Effector memory CD8-positive, alpha-beta T cell (primary cell): ENCODE measurements at places on chromosomes 3 and 15.

GRCh38 chr3:58237941-58238681 is 519 bp downstream of the ABHD6 start:
- DNase-seq, result peak; percentile 18

- no peak for DNase-seq
Measured at GRCh38 chr15:83204697-83205096, 2.9 kb downstream of the HDGFL3 start.

DNA sequence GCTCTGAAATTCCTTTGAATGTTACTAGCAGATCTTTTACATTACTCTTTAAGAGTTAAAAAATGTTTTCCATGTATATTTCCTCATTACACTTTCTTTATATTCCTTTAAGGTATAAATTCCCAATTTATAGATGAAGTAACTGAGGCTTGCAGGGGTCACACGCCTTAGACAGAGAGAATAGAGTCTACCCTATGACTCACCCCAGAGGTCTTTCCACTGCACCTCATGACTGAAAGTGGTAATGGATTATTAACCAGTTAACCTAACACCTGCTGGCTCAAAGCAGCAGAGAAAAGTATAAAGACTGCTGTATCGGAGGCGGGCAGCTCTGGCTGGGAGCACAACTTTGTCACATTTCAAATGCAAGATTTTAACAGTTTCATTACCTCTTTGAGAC is 37.7 kb downstream of the LDHAL6B start:
- no peak for DNase-seq

DNA sequence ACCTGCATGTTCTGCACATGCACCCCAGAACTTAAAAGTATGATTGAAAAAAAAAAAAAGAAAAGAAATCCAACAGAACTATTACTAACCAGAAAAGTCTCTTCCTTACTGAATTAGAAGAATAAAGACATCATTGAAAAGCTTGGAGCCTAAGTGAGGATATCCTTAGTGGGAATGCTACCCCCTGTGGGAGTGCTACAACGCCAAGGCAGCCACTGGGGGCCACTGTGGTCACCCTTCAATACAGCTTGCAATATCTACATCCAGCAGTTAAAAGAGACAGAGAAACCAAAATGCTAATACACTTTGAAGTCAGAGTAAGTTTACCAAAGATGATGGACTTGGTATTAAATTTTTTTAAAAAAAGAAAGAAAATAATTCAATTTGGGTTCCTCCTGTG is 292.0 kb downstream of the PLCL2 start:
- no peak for DNase-seq

DNA sequence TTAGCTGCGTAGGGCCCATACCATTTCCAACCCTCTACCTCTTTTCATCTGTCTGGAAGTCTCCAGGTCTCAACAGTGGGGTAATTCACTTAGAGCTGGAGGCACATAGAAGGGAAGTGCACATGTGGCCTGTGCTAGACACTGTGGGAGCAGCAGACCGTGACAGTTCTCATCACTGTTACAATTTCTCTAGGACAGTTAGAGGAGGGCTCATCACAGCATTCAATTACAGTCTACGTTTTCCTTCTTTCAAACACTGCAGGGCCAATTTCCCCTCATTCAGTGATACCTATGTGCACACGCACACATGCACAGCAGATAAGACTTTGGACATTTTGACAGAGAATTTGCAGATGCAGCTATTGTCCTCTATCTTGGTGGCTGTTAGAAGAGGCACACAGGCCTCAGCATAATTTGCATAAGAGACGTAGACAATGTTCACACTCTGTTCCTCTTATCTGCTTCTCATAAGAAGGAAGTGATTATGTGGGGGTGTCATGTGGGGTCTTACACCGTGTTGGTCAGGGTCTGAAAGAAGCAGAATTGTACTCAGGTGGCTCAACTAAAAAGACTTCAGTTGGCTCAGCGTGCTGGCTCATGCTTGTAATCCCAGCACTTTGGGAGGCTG is 12.6 kb upstream of the HRG start:
- DNase-seq, result no peak

DNA sequence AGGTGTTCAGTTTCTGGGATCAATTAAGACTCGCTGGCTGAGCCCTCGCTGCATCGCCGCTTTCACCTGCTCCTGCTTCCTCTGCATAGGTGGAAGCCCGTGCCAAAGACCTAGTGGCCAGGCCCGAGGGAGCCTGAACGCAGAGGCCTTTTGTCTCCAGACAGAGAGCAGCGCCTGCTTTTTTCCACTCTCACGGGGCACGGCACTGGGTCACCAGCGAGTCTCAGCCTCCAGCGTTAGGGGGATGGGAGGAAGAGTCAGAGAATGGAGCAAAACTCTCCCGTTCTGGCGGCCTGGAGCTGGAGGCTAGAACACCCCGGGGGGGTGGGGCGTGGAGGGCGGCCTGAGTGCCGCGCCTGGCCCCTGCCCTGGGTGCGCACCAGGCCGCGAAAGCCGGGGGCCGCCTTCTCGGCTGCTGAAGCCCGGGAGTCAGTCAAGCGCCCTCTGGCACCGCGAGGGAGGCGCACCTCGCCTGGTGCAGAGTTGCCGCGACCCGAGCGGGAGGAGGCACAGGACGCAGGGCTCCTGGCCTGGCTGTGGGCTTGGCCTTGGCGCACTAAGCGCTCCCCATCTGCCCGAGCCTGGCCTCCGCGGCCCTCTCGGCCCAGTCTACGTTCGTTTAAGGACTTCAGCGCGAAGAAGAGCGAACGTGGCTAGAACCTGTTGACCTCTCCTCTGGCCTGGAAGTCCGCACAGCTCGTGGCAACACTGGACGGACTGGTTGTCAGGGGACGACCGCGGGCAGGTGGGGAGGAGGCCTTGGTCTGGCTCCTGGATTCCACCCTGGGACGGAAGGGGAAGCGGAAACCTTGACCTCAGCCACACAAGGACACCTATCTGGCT is 21.5 kb downstream of the NR2F2 start:
- DNase-seq, result no peak

- DNase-seq, result no peak
Measured at GRCh38 chr3:12195231-12195630, 36.5 kb upstream of the TIMP4 start.

GRCh38 chr15:57525581-57525980 is 66.1 kb upstream of the MYZAP start:
- DNase-seq, result no peak

- no peak for DNase-seq
Measured at GRCh38 chr3:187845826-187846225, 100.6 kb upstream of the BCL6 start.
